NB4 (cell line): ENCODE measurements at places on chromosomes 5 and 9.

DNA sequence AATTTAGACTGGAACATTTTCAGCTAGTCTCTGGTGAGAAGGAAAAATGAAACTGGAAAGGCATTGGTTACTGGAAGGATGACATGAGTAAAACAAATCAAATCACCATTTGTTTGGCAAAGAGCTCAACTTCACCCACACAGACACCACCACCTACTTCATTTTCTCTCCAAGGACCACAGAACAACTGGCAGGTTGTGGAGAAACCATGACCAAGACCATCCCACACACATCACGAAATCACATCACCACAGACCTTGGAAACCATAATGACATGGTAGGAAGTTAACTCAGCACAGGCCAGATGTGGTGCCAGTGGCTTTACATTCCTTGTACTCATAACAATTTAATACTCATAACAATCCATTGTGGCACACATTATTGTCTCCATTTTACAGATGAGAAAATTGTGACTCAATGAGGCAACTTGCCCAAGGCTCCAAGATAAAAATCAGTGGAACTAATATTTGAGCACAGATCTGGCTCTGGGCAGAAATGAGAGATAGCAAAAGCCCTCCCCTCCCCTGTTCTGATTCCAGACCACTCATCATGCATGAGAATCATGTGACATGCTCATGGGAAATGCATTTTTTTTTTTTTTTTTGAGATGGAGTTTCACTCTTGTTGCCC, 7.5 kb downstream of the OR1K1 start:
- DNase-seq, result no peak

DNA sequence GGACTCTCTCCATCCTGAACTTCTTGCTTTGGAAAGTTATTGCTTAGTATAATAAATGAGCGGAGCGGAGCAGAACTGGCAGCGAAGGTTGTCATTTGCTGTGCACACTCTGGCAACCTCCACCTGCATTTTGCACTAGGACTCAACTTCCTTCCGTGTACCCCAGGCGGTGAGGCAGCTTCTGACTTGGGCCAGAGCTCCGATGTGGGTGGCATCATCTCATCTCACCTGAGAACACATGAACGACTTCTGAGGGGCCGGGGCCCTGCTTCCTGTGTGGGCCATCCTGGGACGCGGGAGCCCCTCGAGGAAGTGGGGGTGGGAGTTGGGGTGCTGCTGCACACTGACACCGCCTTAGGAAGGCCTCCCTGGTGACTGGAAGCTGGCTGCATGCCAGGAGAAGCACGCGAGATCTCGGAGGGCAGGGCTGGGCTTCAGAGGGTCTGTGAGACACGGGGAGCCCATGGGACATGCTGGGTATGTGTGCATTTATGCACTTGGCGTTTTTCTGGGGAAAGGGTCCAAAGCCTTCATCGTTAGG, 56.5 kb upstream of the COL5A1 start:
- DNase-seq, result no peak

GRCh38 chr5:133348406-133348805, 263.9 kb downstream of the FSTL4 start:
- DNase-seq, result no peak

- DNase-seq, result no peak
Measured at GRCh38 chr9:19255821-19256220, 25.3 kb downstream of the DENND4C start.

- DNase-seq, result no peak
Measured at GRCh38 chr5:9930156-9930555, 300.0 kb upstream of the TAS2R1 start.

- no peak for DNase-seq
Measured at GRCh38 chr9:126420643-126421564, 94.3 kb downstream of the MVB12B start.

GRCh38 chr9:102124465-102124864, 386.0 kb upstream of the GRIN3A start:
- no peak for DNase-seq

DNA sequence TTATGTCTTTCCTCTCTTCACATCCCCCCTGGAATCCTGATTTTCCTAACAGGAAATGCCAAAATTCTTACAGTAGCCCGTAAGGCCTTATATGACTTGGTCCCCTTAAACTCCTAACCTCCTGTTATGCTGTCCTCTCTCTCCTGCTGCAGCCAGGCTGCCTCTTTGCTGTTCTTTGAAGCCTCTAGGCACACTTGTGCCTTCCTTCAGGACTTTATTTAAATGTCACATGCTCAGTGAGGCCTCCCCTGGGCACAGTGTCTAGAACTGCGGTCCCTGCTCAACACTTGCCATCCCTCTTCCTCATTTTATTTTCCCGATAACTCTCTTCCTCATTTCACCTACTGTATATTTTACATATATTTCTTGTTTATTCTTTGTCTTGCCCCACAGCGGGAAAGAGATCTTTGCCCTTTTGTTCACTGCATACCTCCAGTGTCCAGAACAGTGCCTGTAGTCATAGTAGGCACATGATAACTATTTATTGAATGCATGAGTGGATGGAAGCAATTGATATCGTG, 5.5 kb upstream of the SHB start:
- DNase-seq, result peak; percentile 15

DNA sequence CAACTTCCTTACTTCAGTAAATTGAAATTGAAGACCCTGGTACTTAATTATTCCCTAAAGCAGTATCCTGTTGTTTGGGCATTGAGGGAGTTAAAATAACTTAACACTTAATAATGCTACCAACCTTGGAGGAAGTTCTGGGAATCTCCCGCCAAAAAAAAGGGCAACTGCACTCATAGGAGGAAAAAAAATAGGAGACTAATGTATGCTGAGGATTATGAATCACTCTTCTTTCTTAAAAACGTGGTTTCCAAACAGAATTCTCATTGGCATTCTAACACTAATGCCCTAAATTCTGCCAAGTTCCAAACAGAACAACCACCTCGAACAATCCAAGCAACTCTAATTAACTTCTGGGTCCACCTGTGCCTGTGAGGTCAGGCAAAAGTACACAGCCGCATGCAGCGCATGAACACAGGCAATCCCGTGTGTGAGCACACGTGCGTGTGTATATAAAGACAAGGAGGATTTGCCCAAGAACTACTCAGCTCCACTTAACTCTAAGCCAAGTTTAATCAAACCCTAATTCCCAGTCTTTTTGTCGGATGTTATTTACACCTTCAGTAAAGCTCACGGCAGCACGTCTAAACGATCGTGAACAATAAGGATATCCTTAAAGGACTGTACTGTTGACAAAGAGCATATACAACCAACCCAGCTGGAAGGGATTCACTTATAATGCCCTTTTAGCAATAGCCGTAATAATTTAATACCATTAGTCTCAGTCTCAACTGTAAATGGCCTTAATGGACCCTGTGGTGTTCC, 78.4 kb downstream of the EBF1 start:
- peak; percentile 51 for DNase-seq

DNA sequence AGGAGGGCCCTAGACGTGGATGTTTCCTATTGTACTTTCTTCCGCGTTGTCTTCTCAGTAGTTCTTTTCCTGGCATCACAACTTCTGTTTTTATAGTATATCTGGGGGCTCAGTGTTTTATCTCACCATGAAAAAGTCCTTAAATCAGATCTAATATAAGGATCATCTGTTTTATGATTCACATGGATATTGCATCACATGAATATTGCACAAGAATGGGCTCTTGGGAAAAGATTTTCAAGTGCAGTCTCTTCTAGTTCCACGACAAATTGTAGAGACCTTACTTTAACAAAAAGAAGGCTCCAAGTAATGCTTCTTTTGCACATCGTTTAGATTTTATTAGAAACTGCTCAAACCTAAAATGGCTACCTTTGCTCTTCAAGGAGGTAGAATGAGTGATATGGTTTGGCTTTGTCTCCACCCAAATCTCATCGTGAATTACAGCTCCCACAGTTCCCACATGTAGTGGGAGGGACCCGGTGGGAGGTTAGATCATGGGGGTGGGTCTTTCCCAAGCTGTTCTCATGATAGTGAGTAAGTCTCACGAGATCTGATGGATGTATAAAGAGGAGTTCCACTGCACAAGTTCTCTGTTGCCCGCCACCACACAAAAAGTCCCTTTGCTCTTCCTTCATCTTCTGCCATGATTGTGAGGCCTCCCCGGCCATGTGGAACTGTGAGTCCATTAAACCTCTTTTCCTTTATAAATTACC, 53.7 kb upstream of the FAM120A start:
- DNase-seq, result peak; percentile 56

GRCh38 chr5:53411388-53411787, 69.0 kb upstream of the FST start:
- no peak for DNase-seq

GRCh38 chr9:134565316-134565915, 76.2 kb upstream of the COL5A1 start:
- no peak for DNase-seq

DNA sequence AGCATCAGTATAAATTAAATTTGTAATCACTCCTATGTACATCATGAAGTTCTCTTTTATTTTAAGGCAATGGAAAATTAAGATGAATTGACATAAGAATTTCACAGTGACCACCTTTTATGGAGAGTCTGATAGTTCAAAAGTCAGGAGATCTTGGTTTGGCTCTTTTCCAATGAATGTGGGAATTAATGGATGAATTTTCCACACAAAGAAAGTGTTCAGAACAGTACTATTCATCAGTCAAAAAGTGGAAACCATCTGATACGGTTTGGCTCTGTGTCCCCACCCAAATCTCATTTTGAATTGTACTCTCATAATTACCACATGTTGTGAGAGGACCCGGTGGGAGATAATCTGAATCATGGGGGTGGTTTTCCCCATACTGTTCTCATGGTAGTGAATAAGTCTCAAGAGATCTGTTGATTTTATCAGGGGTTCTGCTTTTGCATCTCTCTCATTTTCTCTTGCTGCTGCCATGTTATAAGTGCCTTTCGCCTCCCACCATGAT, 24.5 kb downstream of the CCDC125 start:
- DNase-seq, result no peak

DNA sequence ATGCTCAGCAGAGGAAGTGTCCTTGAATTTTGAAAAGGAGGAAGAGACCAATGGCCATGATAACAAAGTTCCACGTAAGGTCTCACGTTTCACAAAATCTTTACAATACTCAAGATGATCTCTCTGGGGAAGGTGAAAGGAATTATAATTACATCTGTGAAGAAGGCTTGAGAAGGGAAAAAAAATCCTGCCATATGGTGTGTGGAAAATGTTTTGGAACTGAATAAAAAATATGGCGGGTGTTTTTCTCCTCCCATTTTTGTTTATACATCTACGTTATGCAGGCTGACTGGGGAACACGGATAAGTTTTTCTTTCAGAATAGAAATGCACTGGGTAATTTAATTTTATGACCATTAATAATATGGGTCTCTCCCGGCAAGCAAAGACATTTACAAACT, 425.6 kb upstream of the BRINP1 start:
- DNase-seq, result no peak

DNA sequence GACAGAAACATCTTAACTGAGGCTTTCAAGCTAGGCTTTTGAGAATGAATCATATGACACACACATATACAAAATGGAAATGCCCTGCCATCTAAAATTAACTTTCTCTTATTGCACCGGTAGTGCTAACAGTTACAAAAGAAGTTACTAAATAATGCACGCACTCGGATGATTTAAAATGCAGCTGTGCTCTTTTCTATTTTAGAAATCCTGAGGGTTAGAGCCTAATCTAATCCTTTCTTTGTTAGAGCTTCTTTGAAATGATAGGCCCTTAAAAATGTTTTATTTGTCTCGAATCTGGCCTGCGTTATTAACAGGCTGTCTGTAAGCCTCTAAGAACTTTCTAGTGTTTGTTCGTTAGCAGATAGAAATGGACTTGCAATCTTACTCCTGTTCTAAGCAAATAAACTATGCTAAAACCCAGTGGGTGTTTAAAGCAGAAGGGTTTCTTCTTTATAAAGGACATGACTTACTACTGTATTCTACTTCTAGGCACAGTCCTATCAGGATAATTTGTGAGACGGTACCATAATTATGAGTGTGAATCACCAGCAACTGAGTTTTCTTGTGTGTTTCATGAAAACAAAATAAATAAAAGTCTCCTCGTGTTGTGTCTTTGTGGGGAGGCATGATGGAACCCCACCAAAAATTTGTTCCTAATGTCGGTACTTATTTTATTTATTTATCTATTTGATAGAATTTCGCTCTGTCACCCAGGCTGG, 69.2 kb upstream of the MYO10 start:
- no peak for DNase-seq

GRCh38 chr5:60185231-60186099, 291.9 kb upstream of the PDE4D start:
- no peak for DNase-seq

DNA sequence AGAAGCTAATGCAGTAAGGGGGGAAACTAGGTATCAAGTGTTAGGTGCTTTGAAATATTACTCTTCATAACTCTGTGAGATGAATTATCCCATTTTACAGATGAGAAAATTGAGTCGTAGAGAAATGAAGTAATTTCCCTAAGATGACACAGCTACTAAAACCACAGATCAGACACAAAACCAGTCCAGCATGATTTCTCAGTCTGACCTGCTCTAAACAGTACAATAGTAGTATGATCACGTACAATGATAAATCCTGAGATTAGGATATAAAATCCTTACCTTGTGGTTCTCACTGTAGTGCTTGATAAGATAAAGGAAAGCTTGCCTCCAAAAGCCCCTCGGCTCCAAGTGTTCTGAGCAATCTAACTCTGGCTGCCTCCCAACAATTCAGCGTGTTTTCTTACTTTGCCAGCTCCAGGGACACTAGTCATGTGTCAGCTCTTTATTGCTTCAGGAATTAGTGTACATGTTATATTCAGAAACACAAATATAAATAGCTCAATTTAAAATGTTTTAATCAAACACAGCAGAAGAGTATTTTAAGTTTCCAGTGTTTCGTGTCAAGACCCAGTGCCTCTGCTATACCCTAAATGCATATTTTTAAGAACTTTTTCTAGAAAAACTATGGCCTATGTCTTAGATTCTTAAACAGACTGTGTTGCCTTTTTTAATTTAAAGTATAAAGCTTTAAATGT, 243.6 kb downstream of the DENND1A start:
- no peak for DNase-seq

DNA sequence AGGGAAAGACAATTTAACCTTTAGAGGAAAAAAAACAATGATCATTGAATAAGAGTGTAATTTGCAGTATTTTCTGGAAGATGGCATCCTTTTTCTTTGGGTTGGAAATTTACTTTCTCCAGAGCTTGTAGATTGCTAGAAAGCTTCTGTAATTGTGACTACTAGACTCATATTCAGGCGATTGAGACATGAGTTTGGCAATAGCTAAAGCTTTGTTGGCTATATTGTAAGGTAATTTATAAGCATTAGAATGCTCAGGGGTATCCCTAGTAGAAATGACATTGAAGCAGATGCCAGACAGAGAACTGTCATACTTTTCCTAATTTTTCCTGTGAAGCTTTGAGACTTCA, 115.3 kb downstream of the UNC13B start:
- DNase-seq, result no peak

- peak; percentile 95 for DNase-seq
Measured at GRCh38 chr9:129221233-129221632, 43.2 kb upstream of the IER5L start.

GRCh38 chr5:75116856-75117255, 64.5 kb upstream of the GCNT4 start:
- DNase-seq, result no peak

GRCh38 chr5:143752165-143752850, 59.7 kb upstream of the HMHB1 start:
- DNase-seq, result no peak
